SK-MEL-5 (cell line): ENCODE measurements at places on chromosomes 7 and 10. TPM values are rescaled to one million over a fixed set of nuclear protein-coding genes. Genes with fewer than 3 reads are reported as not detected.
A peak's percentile ranks its signal among the peaks of the same experiment; 100 is the strongest.

DNA sequence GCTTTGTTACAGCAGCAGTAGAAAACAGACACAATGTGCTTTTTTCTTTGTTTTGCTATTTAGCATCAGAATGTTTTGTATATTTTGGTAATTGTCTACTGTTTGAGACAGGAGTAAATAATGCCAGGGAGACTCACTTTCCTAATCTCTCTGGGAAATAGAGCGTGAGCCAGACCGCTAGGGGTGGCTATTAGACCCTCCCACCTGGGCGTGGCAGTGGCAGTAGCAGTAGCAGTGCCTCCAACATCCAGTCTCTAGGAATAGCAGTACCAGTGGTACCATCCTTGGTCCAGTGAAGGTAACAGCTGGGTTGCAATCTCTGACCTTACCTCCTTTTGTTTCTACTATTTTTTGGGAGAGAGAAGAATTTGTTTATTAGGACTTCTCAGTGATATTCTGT lies 165.7 kb upstream of the MAGI2 start:
- DNase-seq, result no peak

GRCh38 chr10:97876402-97876801 lies 26.8 kb downstream of the GOLGA7B start:
- no peak for DNase-seq

DNA sequence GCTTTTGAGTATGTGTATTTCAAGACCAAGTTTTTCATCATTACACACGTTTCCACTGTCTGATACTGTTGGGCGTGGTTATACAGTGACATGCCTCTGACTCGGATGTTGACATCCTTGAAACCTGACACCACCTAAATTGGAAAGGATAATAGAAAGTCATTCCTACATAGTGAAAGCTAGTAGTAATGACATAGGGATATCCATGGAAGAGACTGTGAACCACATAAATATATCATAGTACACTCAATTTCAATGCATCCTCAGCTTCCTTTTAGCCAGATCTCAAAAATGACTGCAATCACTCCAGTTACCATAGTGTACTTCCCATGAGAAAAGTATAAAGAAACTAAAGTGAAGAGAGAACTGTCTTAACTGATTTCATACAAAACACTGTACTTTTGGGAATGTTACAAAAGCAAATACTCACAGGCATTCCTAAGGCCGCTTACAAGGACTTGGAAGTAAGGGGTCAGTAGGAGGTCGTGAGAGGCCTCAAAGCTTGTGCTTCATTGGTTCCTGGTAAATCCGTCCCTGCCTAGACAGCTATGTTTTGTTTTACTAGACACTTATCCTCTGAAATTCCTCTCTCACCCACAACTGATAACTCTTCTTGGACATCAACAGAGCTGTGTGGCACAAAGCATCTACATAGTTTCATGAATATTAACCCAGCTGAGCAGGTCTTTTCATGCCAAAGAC lies 71.8 kb upstream of the VWDE start:
- no peak for DNase-seq

DNA sequence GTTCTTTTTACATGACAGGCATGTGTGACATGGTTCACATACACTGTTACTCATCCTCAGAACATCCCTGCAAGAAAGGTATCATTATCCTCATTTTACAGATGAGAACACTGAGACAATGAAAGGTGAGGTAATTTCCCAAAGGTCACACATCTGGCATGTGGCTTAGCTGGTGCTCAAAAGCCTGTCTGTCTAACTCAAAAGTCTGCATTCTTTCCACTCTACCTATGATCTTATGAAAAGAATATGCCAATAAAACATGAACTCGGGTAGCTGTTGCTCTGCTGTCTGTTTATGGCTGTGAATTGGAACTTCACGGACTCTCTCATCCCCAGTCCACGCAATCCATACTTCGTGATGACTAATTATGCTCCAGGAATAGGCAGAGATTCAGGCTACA lies 79.0 kb upstream of the ODAD2 start:
- no peak for DNase-seq

DNA sequence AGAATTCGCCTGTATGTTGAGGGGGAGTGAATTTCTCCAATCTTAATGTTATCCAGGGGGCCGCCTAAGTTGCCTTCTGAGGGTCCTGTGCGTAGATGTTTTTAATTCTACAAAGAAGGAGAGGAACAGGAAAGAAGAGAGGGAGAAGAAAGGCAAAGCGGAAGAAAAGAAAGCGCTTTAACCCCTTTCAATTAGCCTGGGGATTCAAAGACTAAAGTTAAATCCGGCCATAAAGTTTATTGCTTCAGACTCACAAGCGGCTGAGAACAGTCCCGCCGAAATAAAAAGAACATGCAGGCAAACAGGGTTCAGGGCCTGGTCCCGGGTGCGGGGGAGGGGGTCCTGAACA lies 4.5 kb downstream of the HOXA5 start:
- DNase-seq, result no peak

GRCh38 chr7:31890198-31890597 lies 180.0 kb downstream of the PDE1C start:
- no peak for DNase-seq

- DNase-seq, result peak; percentile 86
Measured at GRCh38 chr7:95772298-95772770, at the start of gene DYNC1I1. Gene DYNC1I1 (plus strand): TSS chr7:95772554. CDS start chr7:95804730, 32,176 bp downstream.

- no peak for DNase-seq
Measured at GRCh38 chr7:516606-517456, 2.8 kb downstream of the PDGFA start.

DNA sequence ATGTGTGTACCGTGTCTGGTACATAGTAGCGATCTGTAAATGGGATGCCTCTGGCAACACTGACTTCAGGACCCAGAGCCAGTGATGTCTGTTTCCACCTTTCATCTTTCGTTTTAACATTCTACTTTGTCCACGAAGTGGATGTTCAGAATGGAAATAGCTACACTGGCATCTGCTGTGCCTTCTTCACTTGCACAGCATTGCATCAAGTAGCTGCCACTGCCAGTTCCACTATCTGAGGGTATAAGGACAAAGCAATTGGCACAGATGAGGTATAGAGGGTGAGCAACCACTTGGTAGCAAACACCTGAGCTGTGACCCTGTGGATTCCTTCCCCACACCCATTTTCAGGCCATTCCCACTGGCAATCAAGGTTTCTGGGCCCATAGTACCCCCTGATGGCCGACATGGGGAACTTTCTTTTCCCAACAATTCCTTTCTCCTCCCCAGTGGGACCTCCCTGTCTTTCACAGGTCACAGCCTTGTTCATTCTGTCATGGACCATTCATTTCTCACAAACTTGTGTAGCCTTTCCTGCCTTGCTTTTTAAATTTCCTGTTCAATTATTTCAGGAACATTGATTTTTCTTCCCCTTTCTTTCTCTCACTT lies 4.0 kb downstream of the ITGA8 start:
- peak; percentile 48 for DNase-seq

Gene C7orf57
- total RNA-seq, result 0.48 and 0.79 TPM in 2 replicates
